ENCODE measurements at places on chromosomes 4 and X. TPM values are rescaled to one million over a fixed set of nuclear protein-coding genes. Genes with fewer than 3 reads are reported as not detected.

GRCh38 chrX:84362184-84362838, 139.9 kb downstream of the HDX start:
- no peaks in the 10 kb centered on the region for H3K27me3 ChIP-seq
- no peaks in the 10 kb centered on the region for H3K36me3 ChIP-seq
- H3K4me3 ChIP-seq = no peak overlapping the region
- no peaks in the 10 kb centered on the region for H3K4me1 ChIP-seq
- no peak overlapping the region for H3K27ac ChIP-seq

DNA sequence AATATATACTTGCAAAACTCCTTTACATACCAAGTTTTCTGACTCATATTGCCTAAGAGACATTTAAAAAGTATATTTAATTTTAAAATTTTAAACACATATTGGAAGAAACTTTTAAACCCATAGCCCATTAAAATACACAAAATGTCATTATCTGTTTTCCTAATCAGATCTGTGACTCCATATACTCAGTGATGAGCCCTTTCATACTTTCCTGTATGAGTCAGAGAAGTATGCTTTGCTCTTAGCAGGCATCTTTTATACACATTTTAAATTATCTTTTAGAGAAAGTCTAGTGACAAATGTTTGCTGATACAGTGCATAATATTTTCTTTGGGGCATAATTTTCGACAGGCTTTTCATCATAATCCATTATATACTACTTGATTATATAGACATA, 26.4 kb downstream of the SPIN3 start:
- no peak for DNase-seq
- H3K36me3 ChIP-seq = no peaks in the 10 kb centered on the region
- no peak overlapping the region for H3K27ac ChIP-seq
- H3K4me3 ChIP-seq = no peak overlapping the region
- H3K4me1 ChIP-seq = no peaks in the 10 kb centered on the region
- no peaks in the 10 kb centered on the region for H3K27me3 ChIP-seq

- no peak overlapping the region for H3K4me3 ChIP-seq
- no peaks in the 10 kb centered on the region for H3K4me1 ChIP-seq
- no peaks in the 10 kb centered on the region for H3K36me3 ChIP-seq
- H3K27me3 ChIP-seq = no peaks in the 10 kb centered on the region
- no peak overlapping the region for H3K27ac ChIP-seq
Observed at GRCh38 chr4:147388018-147388417, 92.9 kb upstream of the EDNRA start.

- H3K4me1 ChIP-seq = no peaks in the 10 kb centered on the region
- H3K4me3 ChIP-seq = no peak overlapping the region
- DNase-seq = no peak
- H3K36me3 ChIP-seq = no peaks in the 10 kb centered on the region
- no peaks in the 10 kb centered on the region for H3K27me3 ChIP-seq
Observed at GRCh38 chr4:86561256-86561655, 32.9 kb upstream of the PTPN13 start.

Gene SSX2
- not detected for total RNA-seq

Gene IL1RAPL2
- not detected for total RNA-seq

Gene AWAT2
- not detected for total RNA-seq
